ENCODE measurements at places on chromosomes 11 and 22.

DNA sequence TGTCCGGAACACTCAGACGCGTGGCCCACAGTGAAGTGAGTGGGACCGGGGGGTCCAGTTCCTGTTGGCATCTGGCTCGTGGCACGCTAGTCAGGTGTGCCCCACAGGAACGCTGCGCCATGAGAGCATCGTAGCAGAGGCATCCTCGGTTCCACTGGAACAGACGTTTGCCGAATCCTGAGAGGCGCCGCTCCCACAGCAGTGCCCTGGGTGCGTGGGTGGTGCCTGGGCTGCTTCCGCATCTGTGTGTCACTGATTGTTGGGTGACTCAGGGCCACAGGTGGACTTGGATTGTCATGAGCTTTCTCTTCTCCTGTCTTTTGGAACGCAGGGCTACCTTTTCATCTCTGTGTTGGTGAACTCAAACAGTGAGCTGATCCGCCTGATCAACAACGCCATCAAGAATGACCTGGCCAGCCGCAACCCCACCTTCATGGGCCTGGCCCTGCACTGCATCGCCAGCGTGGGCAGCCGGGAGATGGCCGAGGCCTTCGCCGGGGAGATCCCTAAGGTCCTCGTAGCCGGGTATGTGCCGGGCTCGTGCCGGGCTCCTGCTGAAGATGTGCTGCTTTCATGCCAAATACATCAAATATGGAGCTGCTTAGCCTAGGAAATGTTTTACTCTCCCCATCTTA, 46.2 kb downstream of the AP2A2 start:
- DNase-seq = no peak

DNA sequence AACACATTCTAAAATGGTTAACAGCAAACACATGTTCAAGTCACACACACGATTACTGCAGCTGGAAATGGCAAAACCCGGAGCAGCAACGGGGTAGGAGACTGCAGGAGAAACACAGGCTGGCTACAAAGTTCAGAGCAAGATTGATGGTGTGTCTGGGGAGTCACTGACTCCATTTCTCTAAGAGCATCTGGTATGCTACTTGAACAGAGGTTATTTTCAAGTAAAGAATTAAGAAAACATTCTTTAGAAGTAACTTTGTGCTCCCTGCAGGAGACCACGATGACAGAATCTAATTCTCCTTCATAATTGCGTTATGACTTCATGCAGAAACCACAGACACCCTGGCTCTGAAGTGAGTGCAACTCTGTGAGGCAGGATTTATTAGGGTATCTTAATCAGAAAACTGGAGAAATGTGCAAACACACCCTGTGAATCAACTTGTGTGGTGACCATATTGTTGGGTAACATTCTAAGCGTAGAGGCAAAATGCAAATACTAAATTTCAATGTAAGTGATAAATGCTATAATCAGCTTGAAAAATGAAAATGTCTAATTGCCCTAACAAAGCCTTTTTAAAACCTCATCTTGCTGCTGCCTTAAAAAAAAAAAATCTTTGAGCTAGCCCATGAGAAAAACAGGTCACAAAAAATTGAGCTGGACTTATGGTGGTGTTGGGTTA, 303.0 kb downstream of the CADM1 start:
- no peak for DNase-seq

GRCh38 chr11:92601048-92601447, 368.4 kb upstream of the MTNR1B start:
- DNase-seq = no peak

GRCh38 chr11:117437791-117438130, 110.1 kb downstream of the CEP164 start:
- no peak for DNase-seq

DNA sequence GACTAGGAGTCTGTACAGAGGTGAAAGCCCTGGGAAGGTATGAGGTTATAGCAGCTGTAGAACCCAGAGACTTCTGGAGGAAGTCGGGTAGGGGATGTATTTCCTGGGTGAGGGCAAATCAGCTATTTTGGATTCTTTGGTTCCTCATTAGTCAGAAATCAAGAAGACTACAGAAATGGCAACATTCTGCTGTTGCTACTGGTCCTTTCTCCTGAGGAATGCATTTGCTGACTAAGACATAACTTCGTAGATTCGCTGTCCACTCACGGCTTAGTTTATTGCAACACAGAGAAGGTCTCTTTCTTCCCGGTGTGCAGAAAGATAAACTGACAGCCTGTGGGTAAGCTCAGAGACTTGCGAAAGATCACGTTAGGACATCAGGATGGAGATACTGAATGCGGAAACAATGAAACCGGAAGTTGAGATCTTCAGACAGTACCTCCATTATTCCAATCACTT, 25.3 kb upstream of the SESN3 start:
- no peak for DNase-seq

DNA sequence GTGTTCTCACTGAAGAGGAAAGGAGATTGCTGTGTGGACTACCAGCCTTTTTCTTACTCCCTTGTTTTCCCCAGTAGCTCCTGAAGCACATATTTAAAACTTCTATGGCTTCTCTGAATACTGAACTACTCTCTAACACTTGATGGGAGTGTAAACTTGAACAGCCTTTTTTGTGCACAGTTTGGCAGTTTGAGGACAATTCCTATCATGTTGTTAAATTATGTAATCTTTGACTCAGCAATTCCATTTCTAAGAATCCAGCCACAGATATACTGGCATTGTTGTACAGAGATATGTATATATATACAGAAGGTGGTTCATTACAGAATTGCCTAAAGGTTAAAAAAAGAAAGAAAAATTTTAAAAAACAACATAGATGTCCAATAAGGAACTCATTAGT, 47.1 kb upstream of the EED start:
- no peak for DNase-seq

DNA sequence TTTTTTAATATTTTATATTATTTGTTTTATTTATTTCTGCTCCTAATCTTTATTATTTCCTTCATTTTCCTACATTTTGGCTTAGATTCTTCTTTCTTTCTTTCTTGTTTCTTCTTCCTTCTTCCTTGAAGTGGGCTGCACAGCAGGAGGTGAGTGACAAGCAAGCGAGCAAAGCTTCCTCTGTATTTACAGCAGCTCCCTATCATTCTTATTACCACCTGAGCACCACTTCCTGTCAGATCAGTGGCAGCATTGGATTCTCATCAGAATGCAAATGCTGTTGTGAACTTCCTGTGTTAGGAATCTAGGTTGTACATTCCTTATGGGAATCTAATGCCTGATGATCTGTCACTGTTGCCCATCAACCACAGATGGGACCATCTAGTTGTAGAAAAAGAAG, 784.9 kb upstream of the LUZP2 start:
- no peak for DNase-seq

DNA sequence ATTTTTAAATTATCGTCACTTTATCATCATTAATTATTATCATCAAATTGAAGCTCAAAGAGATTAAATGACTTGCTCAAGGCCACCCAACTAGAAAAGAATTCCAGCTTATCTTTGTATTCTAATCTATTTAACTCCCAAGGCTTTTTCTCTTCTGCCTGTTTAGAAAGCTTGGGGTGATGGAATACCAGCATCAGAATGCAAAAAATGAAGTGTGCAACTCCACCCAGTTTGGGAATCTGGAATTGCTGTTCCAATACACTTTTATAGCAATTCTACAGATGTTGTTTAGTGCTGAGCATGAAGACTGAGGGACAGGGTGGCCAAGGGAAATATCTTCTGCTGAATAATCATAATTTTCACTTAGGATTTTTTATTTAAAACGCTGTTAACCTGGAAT, 97.2 kb upstream of the FIBIN start:
- no peak for DNase-seq

DNA sequence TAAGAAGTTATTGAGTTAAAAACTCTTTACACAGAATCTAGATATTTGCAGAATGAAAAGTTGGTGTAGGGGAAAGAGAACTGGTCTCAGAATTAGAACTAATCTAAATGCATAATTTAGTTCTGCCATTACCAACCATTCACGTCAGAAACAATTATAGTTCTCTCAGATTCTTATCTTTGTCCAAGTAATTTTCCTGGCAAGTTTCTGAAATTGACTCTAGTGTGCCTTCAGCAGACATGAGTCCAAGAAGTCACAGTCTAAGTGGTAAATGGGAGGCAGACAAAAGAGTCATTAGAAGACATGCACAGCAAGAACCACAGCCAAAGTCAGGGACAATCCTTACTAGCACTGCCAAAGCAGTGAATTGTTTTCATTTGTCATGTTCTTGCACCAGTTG, 1870.1 kb downstream of the LRRC4C start:
- no peak for DNase-seq

DNA sequence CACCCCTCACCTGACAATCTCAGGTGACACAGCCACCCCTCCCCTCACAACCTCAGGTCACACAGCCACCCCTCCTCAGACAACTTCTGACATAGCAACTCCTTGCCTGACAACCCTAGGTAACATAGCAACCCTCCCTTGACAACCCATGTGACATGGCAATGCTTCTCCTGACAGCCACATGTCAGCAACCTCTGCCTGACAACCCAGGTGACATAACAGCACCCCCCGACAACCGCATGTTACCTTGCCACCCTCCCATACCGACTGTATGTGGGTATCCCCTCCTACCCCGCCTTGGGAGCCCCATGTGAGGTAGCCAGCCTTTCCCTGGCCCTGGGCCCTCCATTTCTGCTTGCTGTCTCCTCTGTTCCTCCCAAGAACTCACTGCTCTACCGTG, 77.7 kb upstream of the B3GAT1 start:
- no peak for DNase-seq

DNA sequence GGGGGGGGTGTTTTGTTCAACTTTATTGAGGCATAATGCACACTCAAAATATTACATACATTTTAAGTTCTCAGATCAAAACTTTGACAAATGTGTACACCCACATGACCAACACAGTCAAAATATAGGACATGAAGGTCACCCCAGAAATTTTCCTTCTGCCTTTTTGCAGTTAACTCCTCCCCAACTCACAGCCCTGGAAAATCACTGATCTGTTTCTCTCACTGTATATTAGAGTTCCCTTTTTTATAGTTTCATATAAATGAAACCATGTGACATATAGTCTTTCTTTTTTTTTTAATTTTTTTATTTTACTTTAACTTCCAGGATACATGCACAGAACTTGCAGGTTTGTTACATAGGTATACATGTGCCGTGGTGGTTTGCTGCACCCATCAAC, 4.6 kb downstream of the TMPRSS5 start:
- DNase-seq = no peak

DNA sequence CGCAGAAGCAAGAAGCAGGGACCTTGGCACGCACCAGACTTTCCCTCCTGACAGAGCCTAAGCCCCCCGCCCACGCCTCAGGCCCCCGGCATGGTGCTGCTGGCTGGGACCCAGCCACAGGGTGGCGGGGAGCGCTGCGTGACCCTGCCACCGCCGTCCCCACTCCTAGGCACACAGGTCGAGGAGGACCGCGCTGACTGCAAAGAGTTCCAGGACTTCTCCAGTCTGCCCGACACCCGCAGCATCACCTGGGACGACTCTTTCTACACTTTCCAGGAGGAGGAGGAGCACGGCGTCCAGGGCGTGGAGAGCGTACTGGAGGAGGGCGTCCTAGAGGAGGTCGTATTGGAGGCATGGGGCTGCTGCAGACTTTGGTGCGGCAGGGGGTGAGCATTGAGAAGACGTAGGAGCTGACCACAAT, 103.7 kb downstream of the TRIM51G start:
- DNase-seq = no peak

GRCh38 chr11:19953909-19954308, 206.4 kb downstream of the DBX1 start:
- no peak for DNase-seq

- no peak for DNase-seq
These were observed 55.9 kb upstream of the KIRREL3 start for GRCh38 chr11:127056338-127056971.

- no peak for DNase-seq
These were observed 49.6 kb downstream of the PDE2A start for GRCh38 chr11:72624496-72625201.

All from stimulated activated CD4-positive, alpha-beta T cell treated with anti-CD3 and anti-CD28 coated beads, Interleukin-1b, Interleukin-23, amount 100 ng/mL, for 1 hour (primary cell).